ENCODE measurements at places on chromosomes 2 and 18.

- peak; percentile 67 for DNase-seq
Observed at GRCh38 chr2:112168422-112169124, 30.4 kb downstream of the FBLN7 start.

DNA sequence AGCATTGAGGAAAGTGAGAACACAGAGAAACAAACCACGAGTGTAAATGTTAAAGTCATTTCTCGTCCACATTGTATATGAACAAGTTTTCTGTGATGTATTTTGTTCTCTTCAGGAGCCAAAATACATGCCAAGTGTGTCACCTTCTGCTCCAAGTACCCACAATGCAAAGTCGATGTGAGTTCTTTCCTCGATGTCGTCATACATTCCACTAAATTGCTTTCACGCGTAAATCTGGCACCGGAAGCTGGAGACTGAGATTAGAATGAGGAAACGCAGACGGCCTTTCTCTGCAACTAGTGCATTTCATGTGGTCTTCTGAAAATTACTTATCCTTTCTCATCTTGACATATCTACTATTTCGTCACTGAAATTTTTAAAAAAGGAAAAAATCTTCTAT is 118.5 kb upstream of the SALL3 start:
- no peak for DNase-seq

DNA sequence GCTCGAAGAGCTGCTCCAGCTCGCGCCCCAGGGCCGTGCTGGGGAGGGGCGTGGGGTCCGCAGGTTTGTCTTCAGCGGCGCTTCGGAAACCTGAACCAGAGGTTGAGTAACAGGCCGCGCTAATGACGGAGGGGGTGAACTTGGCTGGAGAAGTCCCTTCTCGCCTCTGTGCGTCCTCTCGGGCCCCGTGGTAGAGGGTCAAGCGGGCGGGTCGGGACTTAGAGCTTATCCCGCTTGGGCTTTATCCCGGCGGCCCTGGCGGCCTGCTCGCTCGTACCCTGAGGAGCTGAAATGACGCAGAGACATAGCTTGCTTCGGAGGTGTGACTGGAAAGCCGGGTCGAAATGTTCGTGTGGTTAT is 479 bp downstream of the RNMT start:
- DNase-seq, result peak; percentile 70

- no peak for DNase-seq
Observed at GRCh38 chr2:164562666-164563065, 58.6 kb downstream of the GRB14 start.

GRCh38 chr2:63378589-63378988 is 209.7 kb downstream of the WDPCP start:
- peak; percentile 1 for DNase-seq

DNA sequence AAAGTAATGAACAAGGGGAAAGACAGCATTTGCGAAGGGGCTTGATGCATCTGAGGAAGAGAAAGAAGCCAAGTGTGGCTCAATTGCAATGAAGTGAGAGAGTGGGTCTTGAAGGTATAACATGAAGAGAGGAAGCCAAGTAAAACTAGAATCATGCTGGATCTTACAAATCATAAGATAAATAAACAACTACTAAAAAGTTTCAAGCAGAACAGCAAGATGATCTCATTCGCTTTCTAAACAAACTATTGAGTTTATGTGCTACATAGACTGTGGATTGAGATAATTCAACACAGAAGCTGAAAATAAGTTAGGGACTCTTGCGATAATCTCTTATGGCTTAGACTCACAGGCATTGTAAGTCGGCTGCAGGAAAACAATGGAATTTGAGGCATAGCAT is 1310.5 kb upstream of the NRXN1 start:
- peak; percentile 39 for DNase-seq

DNA sequence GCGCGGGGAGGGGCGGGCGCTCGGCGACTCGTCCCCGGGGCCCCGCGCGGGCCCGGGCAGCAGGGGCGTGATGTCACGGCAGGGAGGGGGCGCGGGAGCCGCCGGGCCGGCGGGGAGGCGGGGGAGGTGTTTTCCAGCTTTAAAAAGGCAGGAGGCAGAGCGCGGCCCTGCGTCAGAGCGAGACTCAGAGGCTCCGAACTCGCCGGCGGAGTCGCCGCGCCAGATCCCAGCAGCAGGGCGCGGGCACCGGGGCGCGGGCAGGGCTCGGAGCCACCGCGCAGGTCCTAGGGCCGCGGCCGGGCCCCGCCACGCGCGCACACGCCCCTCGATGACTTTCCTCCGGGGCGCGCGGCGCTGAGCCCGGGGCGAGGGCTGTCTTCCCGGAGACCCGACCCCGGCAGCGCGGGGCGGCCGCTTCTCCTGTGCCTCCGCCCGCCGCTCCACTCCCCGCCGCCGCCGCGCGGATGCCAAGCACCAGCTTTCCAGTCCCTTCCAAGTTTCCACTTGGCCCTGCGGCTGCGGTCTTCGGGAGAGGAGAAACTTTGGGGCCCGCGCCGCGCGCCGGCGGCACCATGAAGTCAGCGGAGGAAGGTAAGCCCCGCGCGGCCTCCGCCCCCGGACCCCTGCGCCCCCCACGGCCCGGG is at the start of gene NFATC1:
Gene NFATC1, plus strand, starts transcription at position 170 of the 644 bp plus-strand sequence. Its CDS starts 295 bp downstream, at position 465.
- peak; percentile 54 for DNase-seq

- DNase-seq, result no peak
Observed at GRCh38 chr2:190457256-190457655, 49.1 kb downstream of the MFSD6 start.

GRCh38 chr2:191846515-191847476 is at the start of gene CAVIN2:
Gene CAVIN2 (minus strand): TSS chr2:191847088. CDS start chr2:191846925, 163 bp downstream.
- DNase-seq, result peak; percentile 93

DNA sequence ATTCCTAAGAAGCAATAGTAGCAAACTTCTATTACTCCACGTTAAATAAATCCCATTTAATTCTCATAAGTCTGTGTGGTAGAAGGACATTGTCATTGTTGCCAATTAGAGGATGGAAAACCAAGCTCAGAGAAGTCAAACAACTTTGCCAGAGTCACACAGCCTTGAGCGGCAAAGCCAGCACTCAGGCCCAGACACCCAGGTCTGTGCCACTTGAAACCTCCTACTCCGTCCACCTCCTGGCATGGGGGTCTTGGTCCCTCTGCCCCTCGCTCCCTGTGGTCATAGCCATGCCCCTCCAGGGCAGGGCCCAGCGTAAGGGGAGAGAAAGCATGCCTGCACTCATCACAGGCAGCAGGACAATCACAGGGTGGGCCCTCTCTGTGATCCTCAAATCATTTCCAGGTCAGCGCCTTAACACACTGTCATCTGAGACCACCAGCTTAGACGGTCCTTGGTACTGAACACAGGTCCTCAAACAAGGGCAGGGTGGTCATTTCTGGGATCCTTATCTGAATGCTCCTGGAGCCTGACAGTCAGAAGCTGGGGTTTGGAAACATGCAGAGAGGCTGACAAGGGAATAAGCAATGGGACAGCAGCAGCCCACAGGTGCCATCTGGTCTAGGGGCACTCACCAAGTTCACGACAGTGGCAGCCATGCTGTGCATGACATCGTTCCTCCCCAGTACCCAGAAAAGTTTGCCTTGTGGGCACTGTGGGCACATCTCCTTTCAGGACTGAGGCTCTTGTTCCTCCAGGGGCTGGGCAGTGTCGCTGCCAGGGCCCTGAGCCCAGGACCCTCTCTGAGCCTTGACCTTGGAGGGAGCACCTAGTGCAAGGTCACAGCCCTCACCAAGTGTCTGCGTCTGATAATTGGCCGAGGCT is 38.2 kb downstream of the FAM178B start:
- DNase-seq, result no peak

DNA sequence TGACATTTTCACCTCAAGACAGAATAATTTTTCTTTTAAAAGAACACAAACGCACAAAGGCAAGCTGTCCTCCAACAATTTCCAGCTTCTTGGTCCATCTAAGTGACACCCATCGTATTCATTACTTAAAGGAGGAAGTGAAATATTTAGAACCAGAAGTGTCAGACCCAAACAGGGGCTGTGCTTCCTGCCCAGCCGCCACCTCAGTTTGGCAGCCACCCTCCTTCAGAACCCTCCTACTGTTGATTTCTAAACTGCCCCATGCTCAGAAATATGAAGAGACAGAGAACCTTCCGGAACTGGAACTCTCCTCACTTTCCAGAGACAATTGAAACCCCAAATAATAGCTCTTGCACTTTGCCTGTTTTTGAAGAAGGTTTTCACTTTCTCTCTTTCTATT is 734.8 kb upstream of the SALL3 start:
- DNase-seq, result no peak

GRCh38 chr18:33755931-33756560 is 178.0 kb downstream of the ASXL3 start:
- peak; percentile 87 for DNase-seq

- DNase-seq, result no peak
Observed at GRCh38 chr18:5066380-5066977, 130.6 kb downstream of the AKAIN1 start.

- DNase-seq, result no peak
Observed at GRCh38 chr2:73232403-73233153, 461 bp downstream of the PRADC1 start.

DNA sequence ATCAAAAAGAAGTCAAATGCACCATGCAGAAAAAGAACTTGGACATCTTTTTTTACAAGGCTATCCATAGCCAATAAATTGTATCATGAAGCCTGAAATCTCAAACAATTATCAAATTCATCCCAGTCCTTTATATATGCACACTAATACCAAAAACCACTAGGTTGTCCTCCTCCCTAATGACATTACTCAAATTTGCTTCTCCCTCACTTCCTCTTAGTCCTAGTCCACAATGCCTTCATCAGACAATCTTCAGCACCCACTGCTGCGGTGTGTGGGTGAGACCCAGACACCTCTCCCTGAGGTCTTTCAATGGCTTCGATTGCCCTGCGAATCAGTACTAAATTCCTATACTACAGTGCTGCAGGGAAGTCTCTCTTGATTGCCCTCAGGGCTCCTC is 58.1 kb downstream of the CLASP1 start:
- no peak for DNase-seq

DNA sequence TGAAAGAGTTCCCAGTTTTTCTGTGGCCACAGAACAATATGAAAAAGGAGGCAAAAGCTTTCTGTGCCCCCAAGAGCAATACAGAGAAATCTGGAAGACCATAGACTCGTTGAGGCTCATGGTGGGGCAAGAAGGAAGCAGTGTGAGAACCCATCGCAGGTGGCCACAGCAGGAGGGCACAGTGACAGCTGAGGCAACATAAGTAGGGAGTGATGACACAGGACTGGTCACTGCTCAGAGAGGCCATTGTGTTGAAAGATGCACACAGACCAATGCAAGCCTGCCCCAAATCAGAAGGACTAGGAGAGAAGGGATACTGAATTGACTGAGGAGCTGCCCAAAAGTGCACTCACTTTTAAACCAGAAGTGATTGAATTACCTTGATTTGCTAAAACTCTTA is 483.6 kb downstream of the EPHA4 start:
- DNase-seq, result no peak

DNA sequence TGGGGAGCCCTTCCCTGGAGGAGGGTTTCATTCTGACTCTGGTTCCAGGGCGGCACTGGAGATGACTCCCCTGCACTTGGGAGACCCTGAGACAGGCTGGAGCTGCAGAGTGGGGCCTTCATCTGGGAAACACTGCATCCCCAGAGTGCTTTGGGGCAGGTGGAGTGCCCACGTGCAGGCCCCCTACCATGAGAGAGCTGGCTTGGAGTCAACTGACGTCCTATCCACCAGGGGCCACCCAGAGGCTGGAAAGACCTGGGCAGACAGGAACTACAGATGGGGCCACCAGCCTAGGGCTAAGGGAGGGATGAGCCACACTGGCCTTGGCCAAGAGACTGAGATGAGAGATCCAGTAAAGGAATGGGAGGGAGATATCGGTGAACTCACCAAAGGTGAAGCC is 153.8 kb downstream of the ASB1 start:
- DNase-seq, result no peak

DNA sequence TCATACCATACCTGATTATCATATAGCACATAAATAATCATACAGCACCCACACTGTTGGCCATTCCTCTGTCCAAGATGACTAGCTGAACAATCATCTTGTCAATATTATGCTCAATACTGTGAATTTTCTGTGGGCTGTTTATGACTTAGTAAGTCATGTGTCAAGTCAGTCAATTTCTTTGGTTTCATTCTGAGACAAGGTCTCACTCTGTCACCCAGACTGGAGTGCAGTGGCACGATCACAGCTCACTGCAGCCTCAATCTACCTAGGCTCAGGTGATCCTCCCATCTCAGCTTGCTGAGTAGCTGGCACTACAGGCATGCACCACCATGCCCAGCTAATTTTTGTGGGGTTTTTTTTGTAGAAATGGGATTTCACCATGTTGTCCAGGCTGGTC is 5.7 kb downstream of the MCM6 start:
- DNase-seq, result no peak

DNA sequence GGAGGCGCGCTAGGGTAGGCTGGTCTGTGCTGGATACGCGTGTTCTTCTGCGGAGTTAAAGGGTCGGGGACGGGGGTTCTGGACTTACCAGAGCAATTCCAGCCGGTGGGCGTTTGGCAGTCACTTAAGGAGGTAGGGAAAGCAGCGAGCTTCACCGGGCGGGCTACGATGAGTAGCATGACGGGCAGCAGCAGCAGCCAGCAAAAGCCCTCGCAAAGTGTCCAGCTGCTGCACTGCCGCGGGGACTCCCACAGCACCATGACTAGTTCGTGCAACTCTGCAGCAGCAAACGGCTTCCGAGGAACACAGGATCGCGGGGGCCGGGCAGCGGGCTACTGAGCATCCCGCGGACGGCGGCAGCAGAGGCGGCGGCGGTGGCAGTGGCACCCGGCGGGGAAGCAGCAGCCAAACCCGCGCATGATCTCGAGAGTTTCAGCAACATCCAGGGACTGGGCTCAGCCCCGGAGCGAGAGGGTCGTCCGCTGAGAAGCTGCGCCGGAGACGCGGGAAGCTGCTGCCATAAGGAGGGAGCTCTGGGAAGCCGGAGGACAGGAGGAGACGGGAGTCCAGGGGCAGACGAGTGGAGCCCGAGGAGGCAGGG is 368 bp downstream of the TMEFF2 start:
- DNase-seq, result peak; percentile 31

- DNase-seq, result no peak
Observed at GRCh38 chr2:98903767-98904485, 32.1 kb downstream of the CRACDL start.

DNA sequence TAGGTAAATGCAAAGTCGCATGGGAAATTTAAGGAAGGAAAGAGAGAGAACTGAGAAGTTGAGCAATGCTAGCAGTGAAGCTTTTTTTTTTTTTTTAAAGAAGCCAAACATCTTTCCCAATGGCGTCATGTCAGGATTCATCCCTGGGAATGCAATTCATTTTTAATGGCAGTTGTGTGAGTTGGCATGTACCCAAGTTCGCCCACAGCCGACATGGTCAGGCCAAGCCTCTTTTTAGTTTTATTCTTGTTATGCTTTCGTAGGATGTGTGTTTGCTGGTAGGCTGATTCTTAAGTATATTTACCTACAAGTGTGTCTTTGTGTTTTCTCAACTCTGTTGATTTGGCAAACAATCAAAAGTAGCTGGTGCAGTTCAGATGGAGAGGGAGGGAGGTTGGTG is 127.6 kb upstream of the ITGA6 start:
- DNase-seq, result no peak

GRCh38 chr2:131006561-131006960 is 86.7 kb downstream of the FAM168B start:
- no peak for DNase-seq

Measured in choroid plexus epithelial cell (primary cell).